ENCODE measurements at places on chromosomes 7 and 10.
A peak's percentile ranks its signal among the peaks of the same experiment; 100 is the strongest.

DNA sequence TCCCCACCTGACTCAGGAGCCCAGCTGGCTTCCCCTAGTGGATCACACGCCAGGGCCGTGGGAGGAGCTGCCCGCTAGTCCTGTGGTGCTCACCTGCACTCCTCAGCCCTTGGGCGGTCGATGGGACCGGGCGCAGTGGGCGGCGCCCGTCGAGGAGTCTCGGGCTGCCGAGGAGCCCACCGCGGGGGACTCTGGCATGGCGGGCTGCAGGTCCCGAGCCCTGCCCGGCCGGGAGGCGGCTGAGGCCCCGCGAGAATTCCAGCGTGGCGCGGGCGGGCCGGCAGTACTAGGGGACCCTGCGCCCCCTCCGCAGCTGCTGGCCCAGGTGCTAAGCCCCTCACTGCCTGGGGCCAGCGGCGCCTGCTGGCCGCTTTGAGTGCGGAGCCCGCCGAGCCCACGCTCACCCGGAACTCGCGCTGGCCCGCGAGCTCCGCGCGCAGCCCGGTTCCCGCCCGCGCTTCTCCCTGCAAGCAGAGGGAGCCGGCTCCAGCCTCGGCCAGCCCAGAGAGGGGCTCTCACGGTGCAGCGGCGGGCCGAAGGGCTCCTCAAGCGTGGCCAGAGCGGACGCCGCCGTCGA lies 367.9 kb downstream of the TYW1 start:
- DNase-seq: no peak

- peak; percentile 90 for DNase-seq
Observed at GRCh38 chr10:117004227-117005025, 561 bp downstream of the SHTN1 start.

DNA sequence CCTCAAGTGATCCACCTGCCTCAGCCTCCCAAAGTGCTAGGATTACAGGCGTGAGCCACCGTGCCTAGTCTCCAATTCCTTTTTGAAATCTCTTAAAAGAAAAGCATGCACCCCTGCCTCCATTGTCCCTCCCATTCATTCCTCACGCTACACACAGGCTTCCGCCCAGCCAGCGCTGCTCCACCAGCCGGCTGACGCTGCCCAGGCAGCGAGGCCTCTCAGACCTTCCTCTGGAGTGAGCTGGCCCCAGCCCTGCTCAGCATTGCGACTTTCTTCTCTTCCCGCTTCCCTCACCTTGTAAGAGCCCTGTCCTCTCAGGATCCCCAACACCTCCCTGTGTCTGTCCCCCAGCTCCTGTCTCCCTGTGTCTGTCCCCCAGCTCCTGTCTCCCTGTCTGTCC lies 23.6 kb downstream of the RGS10 start:
- no peak for DNase-seq

DNA sequence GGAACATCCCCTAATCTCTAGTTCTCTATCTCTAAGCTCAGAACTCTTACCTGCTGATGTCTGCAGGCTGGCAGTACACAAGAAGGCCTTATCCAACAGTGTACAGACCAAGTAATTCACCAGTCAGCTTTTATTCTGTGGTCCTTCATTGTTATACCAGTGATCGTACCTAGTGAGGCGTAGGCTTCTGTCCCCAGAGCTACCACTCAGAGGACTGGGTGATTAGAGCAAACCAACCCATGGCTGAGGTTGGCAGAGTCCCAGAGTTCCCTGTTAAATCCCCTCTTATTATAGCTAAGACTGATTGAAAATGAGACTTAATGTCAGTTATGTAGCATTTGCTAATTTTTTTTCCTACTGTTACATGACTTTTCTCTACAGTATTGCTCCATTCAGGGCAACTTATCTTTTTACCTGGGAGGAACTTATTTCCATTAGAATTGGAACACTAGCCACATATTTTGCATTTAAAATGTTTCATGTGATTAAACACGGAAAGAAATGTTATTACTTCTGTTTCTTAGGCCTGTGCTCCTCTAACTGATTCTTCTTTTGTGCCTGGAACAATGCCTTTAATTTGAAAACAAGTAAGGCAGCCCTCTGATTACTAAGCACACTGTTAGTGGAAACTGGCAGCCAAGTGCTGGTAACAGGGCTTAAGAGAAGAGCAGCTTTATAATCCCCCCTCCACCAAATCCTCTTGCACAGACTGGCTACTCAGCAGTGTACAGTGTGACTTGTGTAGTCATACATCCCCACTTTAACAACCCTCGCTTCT lies 127.2 kb downstream of the LRRC4 start:
- no peak for DNase-seq

- DNase-seq: no peak
Observed at GRCh38 chr7:137403353-137403695, 59.8 kb upstream of the PTN start.

DNA sequence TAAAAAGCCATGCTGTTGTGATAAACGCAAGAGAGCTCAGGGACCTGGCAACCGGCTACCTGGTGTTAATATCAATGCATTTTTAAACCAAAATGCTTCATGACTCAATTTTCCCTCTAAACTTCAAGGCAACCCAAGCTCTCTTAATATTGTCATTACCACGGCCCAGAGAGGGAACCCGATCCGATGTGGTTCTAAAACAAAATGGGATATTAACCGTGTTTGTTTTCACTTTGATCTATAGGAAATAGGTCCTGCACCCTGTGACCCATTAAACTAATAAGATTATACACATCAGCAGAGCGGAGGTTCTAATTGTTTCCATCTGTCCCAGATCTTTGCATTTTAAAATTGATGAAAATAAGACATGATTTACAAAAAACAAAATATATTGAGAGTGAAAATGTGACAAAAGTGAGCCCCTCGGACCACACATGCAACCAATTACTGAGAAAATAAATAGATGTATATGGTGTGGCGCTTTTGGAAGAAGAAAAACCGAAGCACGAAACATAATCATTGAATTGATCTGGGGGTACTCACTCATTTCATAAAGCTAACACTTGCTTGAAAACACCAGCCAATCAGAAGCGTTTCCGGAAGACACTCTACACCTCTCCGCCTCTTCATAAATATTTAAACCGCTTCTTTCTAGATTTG lies 290.3 kb upstream of the NFE2L3 start:
- no peak for DNase-seq

DNA sequence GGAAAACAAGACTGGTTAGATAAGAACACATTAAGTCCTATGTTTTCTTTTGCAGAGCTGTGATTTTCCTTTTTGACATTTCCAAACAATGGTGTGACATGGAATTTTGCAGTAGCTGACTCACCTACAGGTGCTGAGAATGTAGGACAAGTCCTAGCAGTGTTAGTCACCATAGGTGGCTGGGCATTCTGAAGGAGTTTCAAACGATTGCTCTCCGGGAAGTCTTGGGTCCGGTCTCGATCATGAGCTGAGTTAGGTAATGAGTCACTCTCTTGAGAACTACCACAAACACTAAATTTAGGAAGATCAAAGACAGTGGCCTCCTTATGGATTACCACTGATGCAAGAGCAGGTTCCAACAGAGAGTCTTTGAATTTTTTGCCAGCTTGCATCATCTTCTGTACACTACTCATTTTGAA lies 3.6 kb downstream of the FIGNL1 start:
- DNase-seq: no peak

- no peak for DNase-seq
Observed at GRCh38 chr7:25996006-25996408, 156.0 kb upstream of the NFE2L3 start.

- DNase-seq: no peak
Observed at GRCh38 chr10:33773253-33773573, 438.7 kb upstream of the NRP1 start.

DNA sequence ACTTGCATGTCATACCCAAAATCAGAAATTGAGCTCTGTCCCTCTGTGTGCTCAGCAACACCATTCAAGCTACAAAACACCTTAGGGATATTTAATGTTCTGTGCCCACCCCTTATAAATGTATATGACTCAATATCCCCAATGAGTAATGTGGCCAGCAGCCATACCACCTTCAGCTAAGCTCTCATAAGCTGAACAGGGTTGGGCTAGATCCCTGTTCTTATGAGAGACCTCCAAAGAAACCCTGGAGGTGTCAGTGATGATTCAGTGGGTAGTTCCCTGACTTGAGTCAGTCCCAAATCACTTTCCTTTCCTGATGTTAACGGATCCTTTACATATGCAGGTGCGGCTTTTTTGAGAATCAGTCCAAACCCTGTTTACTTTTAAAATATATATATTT lies 253.8 kb downstream of the CREB5 start:
- peak; percentile 33 for DNase-seq
